ENCODE measurements at places on chromosomes 4 and X.

GRCh38 chrX:17679820-17680219, 57.5 kb upstream of the SCML1 start:
- no peak for DNase-seq

DNA sequence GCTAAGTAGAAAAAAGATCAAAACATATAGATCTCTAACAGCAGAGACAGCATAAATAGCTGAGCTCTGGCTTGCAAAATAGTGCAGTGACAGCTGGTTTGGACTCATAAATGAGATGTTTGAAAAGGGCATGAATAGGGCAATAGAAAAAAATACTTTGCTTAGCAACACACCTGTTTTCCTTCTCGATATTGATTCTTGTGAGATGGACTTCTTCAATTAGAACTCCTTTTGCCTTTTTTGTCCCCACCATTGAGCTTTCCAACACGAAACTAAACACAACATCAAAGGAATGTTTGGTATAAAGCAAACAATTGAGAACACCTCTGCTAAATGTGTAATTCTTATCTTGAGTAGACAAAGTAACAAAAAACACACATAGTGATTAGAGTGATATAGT, 726.3 kb downstream of the RAPGEF2 start:
- no peak for DNase-seq

DNA sequence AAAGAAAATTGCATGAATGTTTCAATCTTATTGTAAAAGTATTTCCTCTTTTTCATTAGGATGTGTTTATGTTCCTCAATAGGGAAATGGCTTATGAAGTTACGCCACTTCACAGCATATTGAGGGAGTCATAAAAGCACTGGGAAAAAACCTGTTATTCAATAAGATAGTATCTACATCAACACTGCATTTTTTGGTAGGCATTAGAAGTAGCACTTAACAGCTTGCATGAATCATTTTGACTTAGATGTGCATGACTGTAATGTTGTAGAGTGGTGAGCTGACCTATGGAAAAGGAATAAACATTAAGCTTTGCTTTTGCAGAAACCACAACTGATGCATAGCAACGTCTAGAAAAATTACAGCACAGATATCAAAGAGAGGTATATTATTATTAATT, 111.2 kb upstream of the GRXCR1 start:
- DNase-seq: no peak

DNA sequence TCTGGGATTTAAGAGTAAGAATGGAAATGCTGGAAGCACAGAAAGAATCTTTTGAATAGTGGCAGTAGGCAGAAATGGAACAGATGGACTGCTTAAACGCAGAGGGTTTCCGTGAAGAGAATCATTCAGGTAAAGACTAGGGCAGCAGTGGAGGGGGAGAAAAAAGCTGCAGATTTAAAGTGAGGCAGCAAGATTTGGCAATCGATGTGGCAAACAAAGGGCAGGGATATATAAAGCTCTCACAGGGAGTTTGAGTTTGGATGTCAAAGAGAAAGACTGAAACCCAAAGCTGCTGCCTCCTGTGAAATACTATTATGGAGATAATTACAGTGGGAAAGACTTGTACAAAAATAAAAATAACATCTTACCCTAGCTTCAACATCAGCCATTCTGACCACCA, 384.0 kb downstream of the CENPC start:
- DNase-seq: no peak

GRCh38 chrX:13685126-13685763, 3.7 kb upstream of the RAB9A start:
- DNase-seq: no peak

DNA sequence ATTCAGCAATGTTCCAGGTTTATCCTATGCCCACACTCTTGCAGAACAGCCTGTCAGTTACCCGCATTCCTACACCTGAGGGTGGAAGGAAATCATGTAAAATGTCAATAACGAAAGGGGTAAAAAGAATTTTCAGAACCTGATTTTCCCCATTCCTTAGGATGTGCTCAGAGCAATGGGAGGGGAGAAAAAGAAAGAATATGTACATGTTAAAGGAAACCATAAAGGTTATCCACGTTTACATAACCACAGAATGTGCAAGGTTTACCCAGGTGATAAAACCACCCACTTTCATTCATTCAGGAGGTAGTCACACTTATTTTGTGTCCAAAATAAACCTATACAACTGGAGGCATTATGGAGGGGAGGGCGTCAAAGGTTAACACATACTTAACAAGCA, 335.5 kb downstream of the ZNF674 start:
- no peak for DNase-seq

DNA sequence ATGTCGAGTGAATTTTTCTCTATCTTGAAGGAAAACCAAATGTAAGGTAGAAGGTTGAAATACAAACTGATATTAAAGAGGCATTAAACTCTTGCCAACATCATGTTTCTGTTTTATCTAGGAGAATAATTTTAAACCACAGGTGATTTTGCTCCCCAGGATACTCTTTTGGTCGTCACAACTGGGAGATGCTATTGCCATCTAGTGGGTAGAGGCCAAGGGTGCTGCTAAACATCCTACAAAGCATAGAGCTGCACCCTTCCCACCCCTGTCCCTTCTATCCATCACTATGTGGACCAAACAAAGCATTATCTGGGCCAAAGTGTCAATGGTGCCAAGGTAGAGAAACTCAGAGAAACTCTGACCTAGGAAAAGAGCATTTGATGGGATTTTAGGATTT, 154.6 kb upstream of the MAGEB2 start:
- DNase-seq: no peak

DNA sequence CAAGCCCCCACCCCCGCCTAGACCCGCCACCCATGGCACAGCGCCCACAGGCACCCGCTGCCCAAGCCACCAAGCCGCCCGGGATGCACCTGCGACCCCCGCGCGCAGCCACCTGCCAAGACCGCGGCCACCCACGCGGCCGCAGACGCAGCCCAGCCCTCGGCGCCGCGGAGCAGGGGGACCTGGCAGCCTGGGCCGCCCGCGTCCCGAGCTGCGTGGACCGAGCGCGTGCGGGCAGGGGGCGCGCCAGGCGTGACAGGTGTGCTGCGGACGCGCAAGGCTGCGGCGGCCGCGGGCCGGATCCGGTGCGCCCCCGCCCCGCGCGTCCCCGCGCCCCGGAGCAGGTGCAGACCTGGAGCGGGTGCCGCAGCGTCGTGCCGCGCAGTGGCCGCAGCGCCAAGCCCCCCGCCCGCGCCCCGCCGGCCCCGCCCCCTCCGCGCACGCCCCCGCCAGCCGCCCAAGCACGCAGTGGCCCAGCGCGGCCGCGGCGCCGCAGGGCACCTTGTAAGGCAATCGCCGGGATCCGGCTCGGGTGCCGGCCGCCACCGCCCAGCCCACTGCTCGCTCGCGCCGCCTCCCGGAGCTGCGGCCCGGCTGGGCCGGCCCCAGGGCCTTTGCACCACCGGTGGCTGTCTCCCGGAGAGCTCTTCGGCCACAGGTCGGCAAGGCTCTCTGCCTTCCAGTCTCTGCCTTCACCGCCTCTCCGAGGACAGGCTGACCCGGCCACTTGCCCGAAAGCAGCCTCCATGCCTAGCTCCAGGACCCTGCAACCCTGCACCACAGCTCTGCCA, at the start of gene PNCK:
PNCK (minus strand) TSS at position 386 of the 791 bp plus-strand sequence. CDS start 737 bp downstream, outside the sequence.
- no peak for DNase-seq

GRCh38 chr4:25454476-25454875, 77.4 kb downstream of the ANAPC4 start:
- no peak for DNase-seq

DNA sequence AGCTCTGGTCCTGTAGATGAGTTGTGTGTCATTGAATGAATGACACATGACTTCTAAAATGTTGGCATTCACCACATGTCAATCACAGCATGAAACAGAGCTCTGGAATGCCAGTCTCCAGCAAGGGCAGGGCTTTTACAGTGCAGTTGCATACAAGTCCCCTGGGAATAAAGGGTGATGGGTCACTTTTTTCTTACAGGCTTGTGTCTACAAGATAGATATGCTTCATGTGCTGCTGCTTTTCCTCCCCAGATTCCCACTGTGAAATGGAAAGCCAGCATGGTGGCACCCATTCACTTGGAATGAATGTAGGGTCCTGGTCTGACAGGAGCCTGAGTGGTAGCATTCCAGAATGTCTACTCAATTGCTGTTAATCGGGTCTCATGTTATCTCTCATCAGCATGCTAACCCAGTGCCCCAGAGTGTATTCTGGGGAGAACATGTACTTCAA, 159.1 kb upstream of the KIT start:
- no peak for DNase-seq

GRCh38 chrX:19688426-19688825, 173.1 kb upstream of the MAP3K15 start:
- DNase-seq: no peak

- no peak for DNase-seq
These were observed 13.3 kb downstream of the TLR10 start for GRCh38 chr4:38769441-38769840.

GRCh38 chr4:34046580-34046979, 2197.7 kb downstream of the ARAP2 start:
- peak; percentile 29 for DNase-seq

All from astrocyte of the cerebellum (primary cell).